Femur (tissue), 1 donor: ENCODE measurements at places on chromosomes 13 and 19.

DNA sequence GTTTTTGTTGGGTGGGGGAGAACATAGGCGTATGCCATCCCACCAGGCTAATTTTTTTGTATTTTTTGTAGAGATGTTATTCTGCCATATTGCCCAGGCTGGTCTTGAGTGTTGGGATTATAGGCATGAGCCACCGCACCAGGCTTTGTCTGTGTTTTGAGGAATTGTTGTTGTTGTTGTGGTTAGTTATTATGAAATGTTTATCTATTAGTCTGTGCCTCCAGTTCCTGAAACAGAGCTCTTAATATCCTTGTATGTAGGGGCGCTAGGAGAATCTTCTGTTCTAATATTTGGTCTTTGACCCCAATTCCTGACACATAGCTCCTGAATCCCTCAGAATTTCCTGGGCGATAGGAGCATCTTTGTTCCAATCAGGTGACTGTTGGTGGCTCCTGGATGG is 5.6 kb upstream of the LATS2 start:
- no peak for DNase-seq

GRCh38 chr13:23322353-23323336 is 110.9 kb downstream of the SACS start:
- no peak for DNase-seq

DNA sequence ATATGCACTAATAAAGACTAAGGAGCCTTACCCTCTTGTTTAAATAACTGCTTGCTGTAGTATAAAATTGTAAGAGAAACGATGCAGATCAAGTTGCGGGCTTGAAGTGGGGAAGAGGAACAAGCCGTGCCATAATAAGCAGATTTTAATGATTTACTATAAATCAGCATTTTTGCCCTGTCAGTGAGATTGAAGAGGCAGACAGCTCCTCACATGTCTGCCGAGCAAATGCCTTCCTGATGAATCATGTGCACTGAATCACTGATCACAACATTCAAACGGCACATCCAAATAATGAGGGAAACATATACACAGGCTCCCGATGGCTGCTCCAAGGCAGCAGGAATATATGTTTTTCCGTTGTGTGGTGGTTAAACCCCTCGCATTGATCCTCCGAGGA is 282.9 kb downstream of the TSHZ3 start:
- no peak for DNase-seq

- DNase-seq = no peak
These were observed 186.7 kb downstream of the COL4A1 start for GRCh38 chr13:110119935-110120905.

- no peak for DNase-seq
These were observed 364.4 kb downstream of the DCT start for GRCh38 chr13:94115054-94115453.
